K562 (cell line): ENCODE measurements at places on chromosomes 2 and 18. TPM values are rescaled to one million over a fixed set of nuclear protein-coding genes. Genes with fewer than 3 reads are reported as not detected.

DNA sequence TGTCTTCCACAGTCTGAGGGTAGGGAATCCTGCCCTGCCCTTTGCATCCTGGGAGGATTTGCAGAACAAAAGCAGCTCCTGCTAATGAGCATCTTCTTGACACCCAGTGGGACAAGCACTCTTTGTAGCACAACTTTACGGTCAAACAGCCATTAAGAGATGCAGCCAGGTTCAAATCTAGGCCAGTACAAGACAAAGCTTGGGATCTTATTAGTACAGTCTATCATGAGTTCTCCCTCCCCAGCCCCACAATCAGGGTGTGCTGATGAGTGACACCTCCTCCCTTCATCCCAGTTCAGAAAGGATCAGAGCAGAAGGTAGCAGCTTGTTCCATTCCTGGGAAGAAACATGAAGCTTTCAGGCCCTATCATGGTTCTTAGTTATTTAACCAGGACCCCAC is 41.9 kb downstream of the MARCO start:
- DNase-seq, result no peak

- DNase-seq, result no peak
Observed at GRCh38 chr2:12073217-12073852, 326.9 kb downstream of the LPIN1 start.

GRCh38 chr2:238228700-238229099 is 11.1 kb downstream of the HES6 start:
- no peak for DNase-seq

- DNase-seq, result no peak
Observed at GRCh38 chr2:196316050-196316430, 144.7 kb upstream of the STK17B start.

GRCh38 chr18:75249672-75250470 is 39.3 kb downstream of the TSHZ1 start:
- no peak for DNase-seq

- DNase-seq, result no peak
Observed at GRCh38 chr18:29712785-29713184, 1329.8 kb downstream of the DSC3 start.

GRCh38 chr18:75480487-75480886 is 53.0 kb upstream of the SMIM21 start:
- DNase-seq, result no peak

- DNase-seq, result peak; percentile 58
Observed at GRCh38 chr2:157782057-157782845, 93.9 kb downstream of the ACVR1 start.

GRCh38 chr2:232903989-232904388 is 33.9 kb downstream of the SNORC start:
- no peak for DNase-seq

DNA sequence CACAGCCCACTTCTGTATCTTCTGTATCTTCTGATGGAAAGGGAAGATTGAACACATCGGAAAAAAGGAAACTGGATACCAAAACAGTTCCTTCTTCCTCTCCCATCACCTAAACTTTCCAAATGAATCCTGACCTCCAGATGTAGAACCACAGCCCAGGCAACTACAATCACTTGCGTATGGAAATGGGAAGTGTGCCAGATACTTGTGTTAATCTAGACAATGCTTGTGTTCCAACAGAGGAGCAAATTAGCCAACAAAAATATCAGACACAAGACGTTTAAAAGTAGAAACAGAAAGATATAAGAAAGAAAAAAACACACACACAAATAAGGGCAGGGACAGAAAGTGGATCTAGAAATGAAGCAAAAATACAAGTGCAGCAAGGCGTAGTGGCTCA is 31.4 kb upstream of the DUSP2 start:
- DNase-seq, result no peak

GRCh38 chr2:235613649-235614048 is 119.8 kb downstream of the AGAP1 start:
- no peak for DNase-seq

GRCh38 chr2:58427572-58428095 is 186.5 kb upstream of the FANCL start:
- peak; percentile 10 for DNase-seq

GRCh38 chr18:33923980-33924379 is 300.7 kb downstream of the NOL4 start:
- no peak for DNase-seq

The INPP5D gene
- total RNA-seq, result 4.3 and 5.6 TPM in 2 replicates

The TNFRSF11A gene
- 0.04 TPM in 2 replicates for total RNA-seq

The EVA1A gene
- total RNA-seq, result not detected in 2 replicates

The HOXD13 gene
- not detected in 2 replicates for total RNA-seq

The SCG2 gene
- 0.49 and 0.78 TPM in 2 replicates for total RNA-seq

The AP1S3 gene
- total RNA-seq, result 2.5 TPM in 2 replicates

The B3GNT7 gene
- 0.20 and 0.69 TPM in 2 replicates for total RNA-seq
